Pancreas (tissue), 10 donors: ENCODE measurements at places on chromosomes 6 and 20. TPM values are rescaled to one million over a fixed set of nuclear protein-coding genes. Genes with fewer than 3 reads are reported as not detected.

The MLIP gene
- 5.8 TPM for polyA plus RNA-seq

The GABRR2 gene
- 0.27 TPM for polyA plus RNA-seq

The OR11A1 gene
- not detected for polyA plus RNA-seq

The BPIFB4 gene
- not detected for polyA plus RNA-seq

The CALHM4 gene
- polyA plus RNA-seq = not detected

The KHDC1L gene
- polyA plus RNA-seq = 0.28 TPM

The PIM1 gene
- 11.3 TPM for polyA plus RNA-seq

The HNF4A gene
- 8.8 TPM for polyA plus RNA-seq

The GRM1 gene
- polyA plus RNA-seq = not detected

The DNAH8 gene
- polyA plus RNA-seq = not detected

The KIF25 gene
- polyA plus RNA-seq = 0.35 TPM

The NAPB gene
- 4.2 TPM for polyA plus RNA-seq

The HLA-DQA1 gene
- 1.2 TPM for polyA plus RNA-seq

The TNNC2 gene
- 1.2 TPM for polyA plus RNA-seq

The BMP7 gene
- 0.33 TPM for polyA plus RNA-seq

The ADGRF1 gene
- polyA plus RNA-seq = 0.08 TPM

The LY6G6D gene
- not detected for polyA plus RNA-seq

The PTCRA gene
- polyA plus RNA-seq = not detected

The CLVS2 gene
- polyA plus RNA-seq = under 0.01 TPM

The PGBD1 gene
- polyA plus RNA-seq = 2.2 TPM

The LGSN gene
- polyA plus RNA-seq = 0.04 TPM

The CHRNA4 gene
- polyA plus RNA-seq = 0.02 TPM

The CRYBG1 gene
- 2.3 TPM for polyA plus RNA-seq

The COL9A3 gene
- polyA plus RNA-seq = 149 TPM

The TULP1 gene
- not detected for polyA plus RNA-seq
